ENCODE measurements at places on chromosomes 3 and 15.

GRCh38 chr15:70160803-70161565 is 63.3 kb upstream of the TLE3 start:
- DNase-seq: no peak

GRCh38 chr3:186107215-186108105 is 1.4 kb downstream of the ETV5 start:
- no peak for DNase-seq

DNA sequence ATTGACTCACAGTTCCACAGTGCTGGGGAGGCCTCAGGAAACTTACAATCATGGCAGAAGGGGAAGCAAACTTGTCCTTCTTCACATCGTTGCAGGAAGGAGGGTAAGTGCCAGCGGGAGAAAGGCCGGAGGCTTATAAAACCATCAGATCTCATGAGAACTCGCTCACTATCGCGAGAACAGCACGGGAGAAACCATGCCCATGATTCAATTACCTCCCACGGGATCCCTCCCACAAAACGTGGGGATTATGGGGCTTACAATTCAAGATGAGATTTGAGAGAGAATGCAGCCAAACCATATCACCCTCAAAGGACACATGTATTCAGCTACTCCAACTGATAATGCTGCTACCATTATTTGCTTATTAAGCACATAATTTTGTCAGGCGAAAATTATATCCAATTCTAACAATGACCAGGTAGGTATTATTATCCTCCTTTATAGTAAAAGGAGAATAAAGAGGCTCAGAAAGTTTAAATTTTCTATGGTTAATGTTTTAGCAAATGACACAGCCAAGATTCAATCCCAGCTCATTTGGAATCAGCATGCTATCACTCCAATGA is 327.2 kb upstream of the CDIN1 start:
- DNase-seq: no peak

GRCh38 chr15:101660005-101660404 is 7.8 kb upstream of the TM2D3 start:
- DNase-seq: no peak

DNA sequence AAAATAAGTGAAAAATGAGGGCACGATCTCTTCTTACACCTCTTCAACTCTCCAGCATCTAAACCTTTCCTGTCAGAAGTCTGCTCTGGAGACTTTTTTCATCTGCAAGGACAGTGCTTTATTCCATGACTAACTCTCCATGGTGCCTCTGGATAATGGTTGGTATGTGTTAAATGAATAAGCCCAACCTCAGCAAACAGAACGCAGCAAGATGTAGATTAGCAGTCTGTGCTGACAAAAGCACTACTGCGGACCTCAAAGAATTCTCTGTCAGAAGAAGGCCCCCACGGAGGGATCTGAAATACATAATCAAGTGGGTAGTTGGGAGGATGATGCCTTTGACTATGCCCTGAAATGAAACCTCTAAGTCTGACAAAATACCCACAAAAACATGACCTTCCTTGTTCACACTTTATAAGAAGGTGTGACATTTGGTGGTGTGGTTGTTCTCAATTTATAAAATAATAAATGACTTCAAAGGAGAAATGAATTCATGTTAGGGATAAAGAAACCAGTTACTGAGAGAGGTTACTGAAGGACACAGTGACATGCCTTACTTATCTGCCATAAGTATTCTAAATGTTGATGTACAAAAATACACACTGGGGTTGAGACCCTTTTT is 43.2 kb upstream of the ADCY5 start:
- DNase-seq: no peak

DNA sequence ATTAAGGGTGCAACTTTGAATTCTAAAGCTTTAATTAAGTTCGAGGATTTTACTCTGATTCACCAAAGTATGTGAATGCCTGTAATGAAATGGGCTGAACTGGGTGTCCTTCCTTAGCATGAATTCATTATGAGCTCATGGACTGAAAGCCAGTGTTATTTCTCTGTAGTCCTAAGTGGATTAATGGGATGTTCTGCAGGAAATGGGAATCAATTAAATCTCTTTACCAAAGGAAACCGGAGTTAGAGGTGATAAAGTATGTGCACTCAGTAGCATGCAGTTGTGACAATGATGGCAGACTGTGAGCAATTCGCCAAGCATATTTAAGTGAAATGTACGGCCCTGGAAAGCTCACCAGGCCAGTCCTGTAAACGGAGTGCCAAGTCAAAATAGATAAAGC is 138.7 kb downstream of the CHL1 start:
- DNase-seq: no peak

DNA sequence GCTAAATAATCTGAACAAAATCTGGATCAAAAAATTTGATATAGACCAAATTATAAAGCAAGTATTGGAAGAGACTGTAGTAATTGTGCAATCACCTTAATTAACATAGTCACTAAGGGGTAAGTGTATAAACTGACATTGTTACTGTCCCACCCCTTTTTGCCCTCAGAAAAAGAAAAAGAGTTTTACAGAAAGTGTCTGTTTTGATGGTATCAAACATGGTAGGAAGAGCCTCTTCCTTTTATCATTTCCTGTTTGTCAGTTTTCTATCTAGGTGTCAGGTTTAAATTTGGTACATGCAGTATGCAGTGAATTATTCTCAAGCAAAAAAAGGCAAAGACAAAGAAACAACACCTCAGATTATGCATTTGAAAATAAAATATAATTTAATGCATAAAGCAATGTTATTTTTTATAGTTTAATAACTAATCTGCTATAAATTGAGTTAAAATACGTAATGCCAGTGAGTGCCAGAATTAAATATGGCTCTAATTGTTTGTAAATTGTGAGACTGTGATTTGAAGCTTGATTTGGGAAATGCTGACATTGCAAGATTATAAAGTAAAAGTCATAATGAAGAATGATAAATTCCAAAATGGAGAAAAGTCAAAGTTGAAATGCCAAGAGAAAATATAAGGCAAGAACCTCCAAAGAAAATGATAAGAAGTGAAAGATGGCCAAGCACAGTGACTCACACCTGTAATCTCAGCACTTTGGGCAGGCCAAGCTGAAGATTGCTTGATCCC is 30.3 kb upstream of the CMC1 start:
- no peak for DNase-seq

- no peak for DNase-seq
Observed at GRCh38 chr3:66486202-66486601, 14.6 kb downstream of the LRIG1 start.

DNA sequence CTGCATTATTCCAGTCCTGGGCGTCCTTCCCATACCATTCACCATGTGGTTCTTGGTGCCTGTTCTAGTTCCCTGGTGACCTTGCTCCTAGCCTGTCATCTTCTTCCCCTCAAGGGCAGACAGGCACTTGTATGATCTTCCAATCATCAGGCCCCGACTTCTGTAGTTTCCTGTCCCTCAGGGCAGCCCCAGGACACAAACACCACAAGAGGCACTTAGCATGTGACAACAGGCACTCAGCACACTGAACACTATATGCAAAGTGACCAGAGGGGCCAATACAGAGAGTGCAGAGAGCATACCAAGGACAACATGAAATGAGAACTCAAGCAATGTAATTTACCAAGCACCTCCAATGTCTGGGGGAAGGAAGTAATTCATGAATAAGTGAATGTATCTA is 17.9 kb downstream of the TMEM40 start:
- DNase-seq: no peak
